Stimulated activated CD4-positive, alpha-beta T cell treated with anti-CD3 and anti-CD28 coated beads, Interleukin-1b, Interleukin-23, amount 100 ng/mL, for 1 hour (primary cell): ENCODE measurements at places on chromosomes 1 and 21.

DNA sequence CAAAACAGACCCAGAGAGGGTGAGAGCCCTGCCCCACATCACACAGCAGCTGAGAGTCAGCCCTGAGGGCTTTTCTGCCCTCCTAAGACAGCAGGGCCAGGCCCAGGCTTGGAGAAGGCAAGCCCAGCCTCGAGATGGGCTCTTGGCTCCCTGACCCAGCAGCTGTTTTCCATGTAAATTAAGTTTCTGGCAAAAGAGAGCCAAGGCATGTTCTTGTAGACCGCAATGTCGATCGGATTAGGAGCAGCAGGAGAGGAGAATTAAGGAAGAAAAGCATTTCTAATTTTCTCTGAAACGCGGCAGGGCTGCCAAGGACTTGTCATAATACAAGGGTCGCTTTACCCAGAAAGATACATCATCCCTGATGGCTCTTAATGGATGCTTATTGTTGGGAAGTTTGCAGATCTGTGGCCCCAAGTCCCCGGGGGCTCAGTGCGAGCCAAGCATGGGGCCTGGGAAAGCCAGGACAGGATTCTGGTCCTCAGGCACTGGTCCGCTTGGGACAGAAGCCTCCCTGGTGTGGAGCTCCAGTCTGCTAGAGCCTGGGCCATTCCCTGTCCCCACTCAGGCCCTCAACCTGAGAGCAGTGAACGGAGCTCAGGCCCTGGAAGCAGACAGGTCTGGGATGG is 62.8 kb downstream of the DMRTB1 start:
- DNase-seq = no peak

- DNase-seq = no peak
Observed at GRCh38 chr1:165928075-165928731, 100.8 kb downstream of the UCK2 start.

DNA sequence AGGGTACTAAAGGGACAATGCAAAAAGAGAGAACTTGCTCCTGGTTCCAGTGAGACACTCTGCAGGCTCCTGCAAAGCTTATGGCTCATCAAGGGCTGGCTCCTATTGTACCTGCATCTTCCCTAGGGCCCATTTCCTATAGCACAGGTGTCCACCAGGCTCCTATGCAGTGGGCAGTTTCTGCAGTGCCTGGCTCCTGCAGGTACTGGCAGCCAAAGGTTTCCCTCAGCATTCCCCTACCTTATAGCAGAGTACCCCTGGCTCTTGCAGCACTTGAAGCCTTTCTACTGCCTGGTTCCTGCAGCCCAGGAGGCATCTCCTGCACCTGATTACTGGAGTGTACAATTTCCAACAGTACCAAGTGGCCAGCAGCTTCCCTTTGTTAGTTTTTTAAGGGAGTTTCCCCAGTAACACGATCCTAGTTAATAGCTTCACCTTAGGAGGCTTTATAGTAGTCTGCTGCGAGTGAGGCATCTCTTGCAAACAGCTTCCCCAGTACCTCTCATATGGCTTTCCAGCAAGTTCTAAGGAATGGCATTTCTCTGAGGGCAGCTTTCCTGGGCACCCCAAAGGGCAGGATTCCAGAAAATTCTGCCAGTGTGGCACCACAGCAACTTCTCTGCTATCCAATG is 141.7 kb downstream of the DENND1B start:
- no peak for DNase-seq

- no peak for DNase-seq
Observed at GRCh38 chr1:32904797-32905196, 3.6 kb upstream of the TMEM54 start.

- DNase-seq = no peak
Observed at GRCh38 chr1:108671143-108671542, 10.2 kb upstream of the HENMT1 start.

- DNase-seq = no peak
Observed at GRCh38 chr21:15436031-15436430, 293.8 kb upstream of the USP25 start.

DNA sequence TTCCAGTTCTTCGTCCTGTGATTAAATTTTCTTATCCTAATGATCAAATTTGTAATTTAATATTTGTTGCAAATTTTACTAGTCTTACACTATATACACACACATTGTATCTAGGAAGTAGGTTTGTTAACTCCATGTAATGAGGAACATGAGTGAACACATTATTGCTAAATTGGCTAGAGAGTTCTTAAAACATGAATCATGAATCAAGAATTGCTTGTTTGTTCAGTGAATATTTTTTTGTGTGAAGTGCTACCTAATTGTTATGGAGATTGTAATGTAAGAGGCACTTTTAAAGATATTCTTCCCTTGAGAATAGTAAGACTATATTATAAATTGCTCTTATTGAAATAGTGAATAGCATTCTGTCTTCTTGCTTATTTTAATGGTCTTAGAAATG is 4.6 kb downstream of the GPSM2 start:
- DNase-seq = no peak

DNA sequence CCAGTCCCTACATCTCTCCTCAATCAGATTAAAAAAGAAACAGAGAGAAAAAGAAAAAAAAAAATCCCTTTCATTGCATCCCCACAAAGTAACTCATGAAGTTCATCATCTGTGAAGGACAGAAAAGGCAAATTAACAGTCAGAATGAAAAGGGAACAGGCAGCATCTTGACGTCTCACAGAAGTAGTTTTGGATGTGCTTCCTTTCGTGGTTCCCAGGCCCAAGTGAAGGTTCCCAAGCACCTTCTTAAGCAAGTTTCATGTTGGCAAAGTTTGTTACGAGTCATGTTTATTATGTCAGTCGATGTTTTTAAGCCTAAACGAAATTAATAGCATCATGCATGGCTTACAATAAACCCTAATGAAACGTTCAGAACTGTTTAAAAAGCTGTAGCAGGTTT is 475.2 kb downstream of the SETD4 start:
- DNase-seq = no peak

DNA sequence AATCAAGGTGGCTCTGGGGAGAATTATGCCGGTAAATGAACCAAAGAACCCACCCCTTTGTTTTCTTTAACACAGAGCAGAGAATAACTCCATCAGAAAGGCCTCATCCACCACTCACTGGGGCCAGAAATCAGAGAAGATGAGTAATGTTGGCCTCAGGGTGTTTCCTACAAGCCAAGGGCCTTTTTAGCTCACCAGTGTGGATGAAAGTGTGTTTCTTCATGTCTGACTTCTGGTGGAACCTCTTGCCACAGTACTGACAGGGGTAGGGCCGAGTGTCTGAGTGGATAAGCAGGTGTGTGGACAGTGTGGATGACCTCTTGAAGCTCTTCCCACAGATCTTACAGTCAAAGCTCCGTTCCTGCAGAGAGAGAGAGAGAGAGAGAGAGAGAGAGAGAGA is 8.3 kb downstream of the GFI1 start:
- no peak for DNase-seq

DNA sequence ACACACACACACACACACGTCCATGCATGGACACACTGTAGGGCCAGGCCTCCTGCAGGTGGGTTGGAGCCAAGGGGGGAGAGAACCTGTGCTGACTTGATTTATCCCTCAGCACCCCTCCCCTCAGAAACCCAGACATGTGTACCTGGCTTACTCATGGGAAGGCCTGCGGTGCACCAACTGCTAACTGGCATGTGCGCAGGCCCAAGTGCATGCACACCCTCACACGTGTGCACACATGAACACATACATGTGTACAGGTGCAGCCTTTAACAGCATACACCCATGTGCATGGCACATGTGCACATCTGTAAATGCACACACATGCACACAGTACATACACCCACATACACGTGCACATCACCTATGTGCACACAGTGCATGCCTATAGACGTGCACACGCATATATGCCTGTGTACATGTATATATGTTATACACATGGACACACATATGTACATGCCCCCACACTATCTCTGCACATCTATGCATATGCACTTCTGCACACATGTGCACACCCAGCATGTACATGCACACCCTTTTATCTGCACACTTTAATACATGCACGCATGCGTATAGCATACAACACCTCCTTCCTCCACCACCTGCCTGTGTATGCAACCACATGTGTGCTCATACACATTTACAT is 67.5 kb downstream of the TRIM11 start:
- no peak for DNase-seq

DNA sequence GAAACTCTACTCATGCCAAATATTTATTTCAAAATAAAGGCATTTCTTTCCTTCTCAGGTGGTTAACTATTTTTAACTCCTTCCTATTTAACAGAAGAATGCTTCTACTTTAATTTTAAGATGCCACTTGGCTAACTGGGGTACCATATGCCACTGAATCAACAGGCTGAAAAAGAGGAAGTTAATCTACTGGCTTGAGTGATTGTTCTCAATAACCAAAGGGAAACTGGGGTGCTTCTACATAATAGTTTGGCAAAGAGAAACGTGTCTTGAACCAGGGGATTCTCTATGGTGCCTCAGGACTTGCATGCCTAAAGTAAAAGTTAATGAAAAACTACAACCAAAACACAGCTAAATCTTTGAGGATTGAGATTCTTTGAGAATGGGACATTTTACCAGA is 142.6 kb downstream of the DENND1B start:
- DNase-seq = no peak

- no peak for DNase-seq
Observed at GRCh38 chr1:182206626-182207239, 145.2 kb upstream of the ZNF648 start.

- no peak for DNase-seq
Observed at GRCh38 chr1:228990906-228991569, 255.8 kb downstream of the RHOU start.

DNA sequence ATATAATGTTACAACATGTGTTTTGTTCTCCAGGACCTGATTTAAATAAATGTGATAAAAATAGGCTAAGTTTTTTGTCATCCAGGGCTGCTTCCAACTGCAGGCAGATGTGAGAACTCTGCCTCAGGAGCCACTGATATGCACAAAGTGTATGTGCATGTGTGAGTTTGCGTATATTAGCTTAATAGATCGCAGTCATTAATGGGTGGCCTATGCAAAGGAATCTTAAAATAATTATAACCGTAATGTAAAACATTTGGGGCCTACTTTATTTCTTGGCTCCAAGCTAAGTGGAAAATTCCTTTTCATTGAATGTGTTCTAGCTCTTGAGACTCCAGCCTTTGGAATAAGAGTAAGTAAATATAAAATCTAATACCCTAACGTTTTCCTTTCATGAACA is 16.8 kb downstream of the DHX9 start:
- DNase-seq = no peak

- peak; percentile 76 for DNase-seq
Observed at GRCh38 chr1:116168277-116169032, 57.3 kb downstream of the MAB21L3 start.

DNA sequence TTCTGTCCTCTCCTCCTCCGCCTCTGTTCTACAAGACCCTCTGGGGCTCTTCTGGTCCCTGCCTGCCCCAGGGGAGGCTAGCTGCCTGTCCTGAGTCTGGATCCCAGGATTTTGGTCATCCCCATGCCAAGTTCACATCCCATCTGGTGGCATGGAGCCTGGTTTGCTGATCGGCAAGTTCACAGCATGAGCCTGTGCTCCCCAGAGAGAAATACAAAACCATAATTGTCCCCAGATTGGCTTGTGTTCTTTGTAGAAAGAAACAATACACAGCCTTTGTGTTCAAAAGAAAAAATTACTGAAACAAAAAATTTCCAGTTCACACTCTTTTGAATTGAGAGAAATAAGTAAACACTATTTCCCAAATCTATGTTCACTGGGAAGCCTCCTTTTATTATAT is 149.4 kb upstream of the ZC3H12A start:
- no peak for DNase-seq

- DNase-seq = no peak
Observed at GRCh38 chr1:24486331-24487065, 16.1 kb upstream of the RCAN3 start.
